Activated CD8-positive, alpha-beta memory T cell treated with anti-CD3 and anti-CD28 coated beads for 1 hour (primary cell): ENCODE measurements at places on chromosomes 12 and 14.

DNA sequence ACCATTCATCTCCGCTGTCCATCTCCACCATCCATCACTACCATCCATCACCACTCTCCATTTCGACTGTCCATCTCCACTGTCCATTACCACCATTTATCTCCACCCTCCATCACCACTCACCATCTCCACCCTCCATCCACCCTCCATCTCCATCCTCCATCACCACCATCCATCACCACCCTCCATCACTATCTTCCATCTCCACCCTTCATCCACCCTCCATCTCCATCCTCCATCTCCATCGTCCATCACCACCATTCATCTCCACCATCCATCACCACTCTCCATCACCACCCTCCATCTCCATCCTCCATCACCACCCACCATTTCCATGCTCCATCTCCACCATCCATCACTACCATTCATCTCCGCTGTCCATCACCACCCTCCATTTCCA lies 5.2 kb upstream of the CEP170B start:
- no peak for DNase-seq

GRCh38 chr12:42804928-42805327 lies 215.4 kb upstream of the PRICKLE1 start:
- no peak for DNase-seq

- DNase-seq: no peak
Measured at GRCh38 chr14:21723431-21724045, 49.9 kb upstream of the OR4E1 start.

- no peak for DNase-seq
Measured at GRCh38 chr12:67789266-67789665, 140.7 kb downstream of the DYRK2 start.

GRCh38 chr12:131313635-131314034 lies 359.9 kb downstream of the ADGRD1 start:
- no peak for DNase-seq

- DNase-seq: no peak
Measured at GRCh38 chr12:65653946-65654629, 170.2 kb upstream of the HMGA2 start.

GRCh38 chr14:59013672-59014298 lies 174.7 kb upstream of the DAAM1 start:
- DNase-seq: no peak

DNA sequence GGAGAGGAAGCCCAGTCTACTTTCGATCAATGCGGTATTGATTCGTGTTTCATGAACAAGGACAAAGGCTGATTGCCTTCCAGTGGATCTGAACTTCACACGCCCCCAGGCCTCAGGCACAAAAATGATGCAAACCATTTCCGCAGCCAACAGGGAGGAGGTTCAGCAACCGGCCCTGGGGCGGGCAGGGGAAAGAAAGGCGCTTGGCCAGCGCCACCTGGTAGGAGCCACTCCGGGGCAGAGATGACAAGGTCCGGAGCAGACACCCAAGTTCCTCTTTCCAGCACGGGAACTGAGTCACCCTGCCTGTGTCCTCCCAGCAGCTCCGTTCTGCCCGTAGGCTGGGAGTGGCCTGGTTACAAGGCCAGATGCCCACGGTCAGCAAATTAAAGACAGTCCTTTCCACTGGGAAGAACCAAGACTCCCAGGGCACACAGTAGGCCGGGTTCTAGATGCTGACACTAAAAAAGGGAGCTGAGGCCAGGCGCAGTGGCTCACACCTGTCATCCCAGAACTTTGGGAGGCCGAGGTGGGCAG lies 136.3 kb downstream of the SCARB1 start:
- no peak for DNase-seq

GRCh38 chr14:39768589-39768988 lies 336.4 kb upstream of the FBXO33 start:
- DNase-seq: no peak

DNA sequence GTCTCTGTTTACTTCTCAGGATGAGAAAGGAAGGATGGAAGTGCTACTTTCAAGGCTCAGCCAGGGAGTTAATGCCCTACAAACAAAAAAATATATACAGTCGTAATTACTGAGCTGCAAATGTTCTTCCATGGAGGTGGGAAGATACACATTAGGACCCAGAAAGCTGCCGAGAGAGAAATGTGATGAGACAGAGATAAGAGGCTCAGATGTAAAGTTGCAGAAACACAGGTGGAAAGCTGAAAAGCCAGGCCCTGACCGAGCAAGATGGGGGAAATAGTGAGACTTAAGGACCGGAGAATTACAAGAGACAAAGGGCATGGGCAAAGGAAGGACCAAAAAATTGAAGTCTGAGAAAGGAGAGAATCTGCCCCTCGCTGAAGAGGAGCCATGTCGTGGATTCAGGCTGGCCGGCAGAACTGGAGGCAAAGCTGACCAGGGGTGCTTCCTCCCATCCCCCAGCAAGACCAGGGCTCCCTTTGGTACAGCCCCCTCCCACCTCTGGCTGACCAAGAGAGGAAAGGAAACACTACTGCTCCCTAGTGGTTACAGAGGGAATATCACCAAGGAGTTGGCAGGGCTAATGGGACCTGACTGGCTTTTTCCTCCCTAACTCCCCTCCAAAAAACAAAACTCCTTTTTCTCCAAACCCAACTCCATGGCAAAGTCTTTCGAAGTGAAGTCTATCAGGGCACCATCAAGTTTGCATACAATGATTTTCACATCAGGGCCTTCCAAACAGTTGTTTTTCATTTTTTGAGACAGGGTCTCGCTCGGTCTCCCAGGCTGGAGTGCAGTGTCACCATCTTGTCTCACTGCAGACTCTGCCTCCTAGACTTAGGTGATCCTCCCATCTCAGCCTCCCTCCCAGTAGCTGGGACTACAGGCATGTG lies 12.1 kb downstream of the ZFHX2 start:
- no peak for DNase-seq

- no peak for DNase-seq
Measured at GRCh38 chr14:57291692-57292647, 23.2 kb downstream of the AP5M1 start.

- DNase-seq: no peak
Measured at GRCh38 chr14:68926236-68926635, 52.9 kb downstream of the ACTN1 start.

GRCh38 chr14:24054324-24054641 lies 2.5 kb downstream of the CARMIL3 start:
- DNase-seq: no peak

GRCh38 chr14:78106381-78106780 lies 63.8 kb upstream of the NRXN3 start:
- DNase-seq: no peak

- no peak for DNase-seq
Measured at GRCh38 chr12:89935850-89936249, 227.2 kb upstream of the ATP2B1 start.

GRCh38 chr14:69183735-69184134 lies 7.6 kb upstream of the EXD2 start:
- no peak for DNase-seq

DNA sequence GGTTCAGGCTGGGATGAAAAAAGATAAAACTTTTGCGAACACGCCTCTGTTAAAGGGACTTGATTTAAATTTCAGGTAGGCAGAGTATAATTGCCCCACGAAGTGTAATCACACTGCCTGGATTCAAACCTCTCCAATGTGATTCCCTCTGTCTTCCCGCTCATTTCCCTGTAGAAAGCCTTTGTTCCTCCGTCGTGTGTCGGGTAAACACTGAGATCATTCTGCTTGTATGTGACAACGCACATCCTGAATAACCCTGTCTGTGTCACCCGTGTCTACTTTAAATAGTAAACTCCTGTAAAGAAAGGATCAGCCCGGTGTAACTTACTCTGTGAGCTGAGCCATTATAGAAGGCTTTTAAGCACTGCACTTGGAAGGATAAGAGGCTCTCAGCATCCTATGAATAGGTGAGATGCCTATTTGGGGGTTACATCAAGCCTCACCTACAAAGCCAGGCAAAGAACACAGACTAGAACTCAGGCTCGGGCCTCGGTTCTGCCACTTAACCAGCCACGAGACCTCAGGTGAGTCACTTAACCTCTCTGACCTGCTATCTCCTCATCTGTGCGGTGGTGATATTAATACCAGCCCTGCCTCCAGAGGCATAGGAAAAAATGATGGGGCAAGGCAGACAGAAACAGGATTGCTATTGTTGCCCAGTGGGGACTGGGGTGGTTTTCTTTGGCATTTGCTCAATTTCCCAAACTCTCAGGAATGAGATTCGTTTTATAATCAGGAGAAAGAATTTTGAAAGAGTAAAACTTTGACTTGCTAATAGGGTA lies 74.2 kb downstream of the RBM19 start:
- no peak for DNase-seq

GRCh38 chr14:49769581-49770211 lies 1.7 kb downstream of the KLHDC2 start:
- DNase-seq: no peak

GRCh38 chr12:11885261-11886038 lies 185.3 kb upstream of the BCL2L14 start:
- DNase-seq: no peak

- DNase-seq: no peak
Measured at GRCh38 chr12:45338272-45338671, 122.4 kb downstream of the ANO6 start.

GRCh38 chr12:24721191-24721590 lies 227.7 kb downstream of the BCAT1 start:
- DNase-seq: no peak

- no peak for DNase-seq
Measured at GRCh38 chr12:122841544-122842321, 6.5 kb downstream of the HIP1R start.

DNA sequence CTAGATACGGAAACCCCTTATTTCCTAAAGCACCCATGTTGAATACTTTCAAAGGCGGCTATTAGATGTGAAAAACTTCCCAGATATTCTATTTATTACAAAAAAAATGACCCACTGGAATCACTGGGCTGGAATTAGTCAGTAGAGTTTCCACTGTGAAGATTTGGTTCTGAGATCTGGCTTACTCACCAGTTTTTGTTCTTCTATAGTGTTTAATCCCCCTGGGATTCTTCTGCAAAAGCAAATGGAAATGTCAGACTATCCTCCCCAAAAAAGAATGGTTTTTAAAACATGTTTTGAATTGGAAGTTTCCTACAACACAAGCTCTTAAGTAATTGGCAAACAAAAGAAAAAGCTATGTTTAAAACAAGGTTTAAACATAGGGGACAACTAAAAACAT lies 166.4 kb downstream of the STXBP6 start:
- no peak for DNase-seq

GRCh38 chr14:61494018-61494417 lies 172.6 kb downstream of the PRKCH start:
- DNase-seq: no peak

DNA sequence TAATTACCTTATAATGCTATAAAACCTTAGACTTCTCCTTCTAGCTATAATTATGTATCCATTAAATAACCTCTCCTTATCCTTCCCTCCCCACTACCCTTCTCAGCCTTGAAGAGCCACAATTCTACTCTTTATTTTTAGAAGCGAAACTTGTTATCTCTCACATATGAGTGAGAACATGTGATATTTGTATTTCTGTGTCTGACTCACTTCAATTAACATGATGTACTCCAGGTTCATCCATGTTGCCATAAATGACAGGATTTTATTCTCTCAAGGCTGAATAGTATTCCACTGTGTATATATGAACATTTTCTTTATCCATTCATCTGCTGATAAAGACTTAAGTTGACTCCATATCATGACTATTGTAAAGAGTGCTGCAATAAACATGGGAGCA lies 485.6 kb downstream of the FLRT2 start:
- no peak for DNase-seq

DNA sequence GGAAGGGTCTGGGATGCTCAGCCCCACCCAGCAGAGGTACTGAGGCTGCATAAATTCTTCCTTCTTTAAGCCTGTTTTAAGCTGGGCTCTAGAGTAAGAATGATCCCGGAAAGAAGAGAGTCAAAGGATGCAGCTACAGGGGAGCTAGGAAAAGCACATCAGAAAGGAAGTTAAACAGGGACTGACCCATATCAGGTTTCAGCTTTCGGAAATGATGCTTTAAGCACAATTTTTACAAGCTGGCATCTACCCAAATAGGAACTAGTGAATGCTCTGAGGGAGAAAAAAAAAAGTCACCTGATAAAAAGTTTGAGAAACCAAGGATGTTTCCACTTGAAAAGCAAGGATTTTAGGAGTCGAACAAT lies 22.0 kb downstream of the TSPAN8 start:
- no peak for DNase-seq

GRCh38 chr14:95495538-95496025 lies 20.9 kb downstream of the SYNE3 start:
- no peak for DNase-seq

DNA sequence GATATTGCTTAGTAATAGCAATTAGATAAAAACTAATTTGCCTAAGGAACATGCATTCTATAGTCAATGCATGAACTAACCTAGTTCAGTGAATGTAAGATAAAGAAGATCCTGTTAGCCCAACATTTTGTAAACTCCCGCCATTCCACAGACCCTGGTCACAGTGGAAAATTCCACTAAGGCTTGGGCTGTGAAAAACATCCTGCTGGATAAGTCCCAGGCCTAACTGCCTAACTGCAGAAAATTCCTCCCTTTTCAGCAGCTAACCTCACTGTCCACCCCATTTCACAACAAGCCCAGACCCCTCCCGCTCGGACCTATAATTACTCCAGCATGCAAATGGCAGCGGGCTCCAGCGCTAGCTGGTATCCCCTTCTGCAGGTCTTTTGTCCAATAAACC lies 97.9 kb upstream of the GARIN6 start:
- DNase-seq: no peak

DNA sequence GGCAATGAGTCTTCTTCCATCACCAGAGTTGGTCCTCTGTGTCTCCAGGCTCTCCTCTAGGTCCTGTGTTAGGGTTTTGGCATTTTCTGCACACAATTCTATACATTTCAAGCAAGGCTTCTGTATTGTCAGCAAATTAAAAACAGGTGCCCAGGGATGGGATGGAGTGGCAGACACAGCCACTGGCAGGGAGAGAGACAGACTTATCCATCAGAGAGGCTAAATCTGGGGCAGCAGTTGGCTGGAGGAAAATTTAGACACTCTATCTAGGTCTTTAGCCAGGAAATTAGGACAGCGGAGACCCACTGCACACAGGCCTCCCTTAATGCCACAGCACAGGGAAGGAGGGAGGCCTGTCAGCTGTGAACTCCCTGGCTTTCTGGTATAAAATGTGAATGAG lies 20.2 kb downstream of the PLEKHD1 start:
- DNase-seq: no peak

- DNase-seq: no peak
Measured at GRCh38 chr12:83958997-83959396, 953.6 kb downstream of the SLC6A15 start.
